Astrocyte (in vitro differentiated cells and primary cell): ENCODE measurements at places on chromosomes 2 and 18. TPM values are rescaled to one million over a fixed set of nuclear protein-coding genes. Genes with fewer than 3 reads are reported as not detected.
A peak's percentile ranks its signal among the peaks of the same experiment; 100 is the strongest.

GRCh38 chr2:37560863-37561614 lies 110.4 kb downstream of the CDC42EP3 start:
- peak; percentile 42 for DNase-seq

DNA sequence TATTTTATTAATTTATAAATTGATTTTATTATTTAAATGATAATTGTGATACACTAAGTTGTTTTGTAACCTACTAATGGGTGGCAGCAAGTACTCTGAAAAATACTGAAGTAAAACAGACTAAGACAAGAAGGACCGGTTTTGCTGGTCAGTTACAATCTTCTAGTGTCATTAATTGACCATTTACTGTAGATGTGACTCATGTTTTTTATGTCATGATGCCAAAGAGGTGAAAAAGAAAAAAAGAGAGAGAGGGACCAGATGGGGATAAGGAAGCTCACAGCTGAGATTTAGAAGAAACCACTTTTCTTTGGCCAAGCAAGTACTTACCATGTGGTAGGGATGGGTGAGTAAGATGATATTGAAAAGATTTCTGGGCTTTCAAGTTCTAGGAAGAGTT lies 955.8 kb upstream of the LRRTM1 start:
- no peak for DNase-seq

PPP1R1C gene
- total RNA-seq, result 0.50 and 1.2 TPM in 2 replicates

GRCh38 chr18:56139792-56140254 lies 498.6 kb downstream of the TXNL1 start:
- DNase-seq, result peak; percentile 95

TRIM43 gene
- total RNA-seq, result 0.70 TPM in 1 of 2 replicates, not detected in the other

DNA sequence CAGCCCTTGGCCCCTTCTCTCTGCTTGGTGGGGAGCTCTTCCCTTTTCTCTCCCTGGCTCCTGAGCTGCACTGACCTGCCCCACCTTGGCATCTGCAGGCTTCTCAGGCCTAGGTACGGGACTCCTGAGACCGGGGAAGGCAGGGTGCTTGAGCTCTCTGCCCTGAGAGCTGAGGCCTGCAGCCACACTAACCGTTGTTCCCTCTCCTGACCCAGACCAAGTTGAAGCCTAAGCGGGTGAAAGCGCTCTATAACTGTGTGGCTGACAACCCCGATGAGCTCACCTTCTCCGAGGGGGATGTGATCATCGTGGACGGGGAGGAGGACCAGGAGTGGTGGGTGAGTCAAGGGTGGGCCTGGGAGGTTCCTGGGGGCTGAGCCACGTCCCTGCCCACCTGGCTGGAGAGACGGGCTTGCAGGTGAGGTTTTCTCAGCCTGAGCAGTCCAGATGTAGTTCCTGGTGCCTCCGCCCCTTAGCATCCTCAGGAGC lies 22.2 kb downstream of the ITGB1BP1 start:
- no peak for DNase-seq

- DNase-seq, result no peak
Measured at GRCh38 chr2:163716101-163716500, 19.7 kb downstream of the FIGN start.

GRCh38 chr18:38427234-38427633 lies 861.6 kb upstream of the CELF4 start:
- DNase-seq, result no peak

DNA sequence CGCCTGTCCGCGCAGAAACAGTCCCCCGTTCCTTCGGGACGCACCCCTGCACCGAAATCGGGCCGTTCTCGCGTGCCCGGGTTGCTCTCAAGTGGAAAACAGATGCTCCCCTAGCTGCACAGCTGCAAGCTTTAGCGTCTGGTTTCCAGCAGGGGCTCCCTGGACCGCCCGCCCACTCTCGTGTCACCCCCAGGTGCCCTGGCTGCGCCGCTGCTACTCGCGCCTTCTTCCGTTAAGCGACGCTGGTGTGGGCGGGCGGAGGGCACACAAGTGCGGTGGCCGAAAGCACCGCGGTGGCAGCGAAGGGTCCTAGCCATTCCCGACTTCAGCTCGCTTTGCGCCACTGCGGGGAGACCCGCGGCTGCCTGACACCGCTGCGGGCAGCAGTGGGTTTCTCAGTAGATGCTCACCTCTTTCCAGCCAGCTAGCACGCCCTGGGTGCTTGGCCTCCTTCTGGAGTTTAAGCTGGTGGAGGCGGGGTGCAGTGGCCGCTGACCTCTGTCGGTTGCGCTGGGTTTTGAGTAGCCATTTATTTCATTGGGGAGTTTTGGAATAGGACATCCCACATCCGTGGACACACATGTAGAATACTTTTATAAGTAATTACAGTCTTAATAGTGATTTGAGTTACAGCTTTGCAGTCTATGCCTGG lies 806 bp downstream of the ZNF407 start:
- DNase-seq, result peak; percentile 39

- DNase-seq, result no peak
Measured at GRCh38 chr2:240928476-240929363, 22.6 kb downstream of the CROCC2 start.

DNA sequence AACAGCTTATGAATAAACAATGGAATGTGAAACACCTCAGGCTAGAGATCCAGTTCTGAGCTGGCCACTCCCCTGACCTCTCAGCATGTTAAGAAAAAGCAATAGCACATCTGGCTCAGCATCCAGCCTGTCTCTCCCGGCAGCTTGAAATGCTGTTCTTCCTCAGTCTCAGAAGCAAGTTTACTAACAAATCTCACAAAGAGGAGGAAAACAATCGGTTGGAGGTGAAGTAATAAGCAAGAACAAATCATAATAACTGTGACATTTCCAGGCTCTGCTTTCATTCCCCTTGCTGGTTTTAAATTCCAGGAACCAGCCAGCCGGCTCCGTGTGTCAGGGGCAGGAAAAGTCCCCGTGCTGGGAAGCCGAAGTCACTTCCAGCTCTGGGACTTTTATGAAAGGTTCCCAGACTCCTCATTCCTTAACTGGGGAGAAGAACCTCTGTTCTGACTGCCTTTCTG lies 133.9 kb upstream of the ARL4C start:
- peak; percentile 35 for DNase-seq

DNA sequence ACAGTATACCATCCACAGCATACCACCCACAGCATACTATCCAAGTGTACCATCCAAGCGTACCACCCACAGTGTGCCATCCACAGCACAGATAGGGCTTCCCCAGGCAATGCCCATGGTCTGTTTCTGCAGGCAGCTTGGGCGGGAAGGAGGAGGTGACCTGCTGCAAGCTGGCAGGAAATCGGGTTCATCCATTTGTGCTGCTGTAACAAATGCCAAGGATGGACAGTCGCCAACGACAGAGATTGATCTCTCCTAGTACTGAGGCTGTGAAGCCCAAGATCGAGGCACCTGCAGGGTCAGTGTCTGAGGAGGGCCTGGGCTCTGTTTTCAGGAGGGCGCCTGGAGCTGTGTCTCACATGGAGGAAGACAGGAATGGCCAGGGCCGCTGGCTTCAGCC lies 93.6 kb upstream of the SNTG2 start:
- no peak for DNase-seq

GRCh38 chr18:57469884-57470283 lies 34.7 kb downstream of the ONECUT2 start:
- no peak for DNase-seq

PTPRM gene
- 53.1 and 59.6 TPM in 2 replicates for total RNA-seq

DNA sequence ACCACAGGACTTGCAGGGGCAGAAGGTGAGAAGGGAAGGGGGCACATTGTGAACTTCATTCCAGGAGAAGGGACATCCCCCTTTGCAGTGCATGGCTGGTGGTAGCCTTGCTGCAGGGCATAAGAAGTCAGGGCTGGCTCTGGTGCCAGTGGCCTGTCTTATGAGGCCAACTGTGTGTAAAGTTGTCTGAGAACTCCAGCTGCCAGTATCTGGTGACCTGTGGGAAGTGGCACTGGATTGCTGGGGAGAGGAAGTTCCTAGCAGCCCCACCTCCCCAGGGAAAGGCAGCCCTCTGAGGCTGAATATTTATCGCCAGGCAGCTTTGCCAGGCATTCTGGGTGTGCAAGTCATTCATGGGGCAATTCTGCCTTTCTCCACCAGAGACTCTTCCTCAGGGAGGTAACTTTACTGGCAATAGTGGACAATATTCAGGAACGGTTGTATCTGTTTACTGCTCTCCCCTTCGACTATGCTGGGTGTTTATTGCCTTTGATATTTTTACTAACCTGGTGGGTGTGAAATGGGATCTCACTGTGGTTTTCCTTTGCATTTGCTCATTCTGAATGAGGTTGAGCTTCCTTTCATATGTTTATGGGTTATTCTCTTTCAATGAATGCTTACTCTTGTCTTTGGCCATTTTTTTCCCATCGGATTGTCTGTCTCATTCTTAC lies 12.3 kb downstream of the TRPM8 start:
- DNase-seq, result no peak

KCNK3 gene
- 1.9 and 2.3 TPM in 2 replicates for total RNA-seq

GKN2 gene
- total RNA-seq, result not detected in 2 replicates

- DNase-seq, result no peak
Measured at GRCh38 chr2:230873661-230874401, 9.1 kb downstream of the ITM2C start.

DNA sequence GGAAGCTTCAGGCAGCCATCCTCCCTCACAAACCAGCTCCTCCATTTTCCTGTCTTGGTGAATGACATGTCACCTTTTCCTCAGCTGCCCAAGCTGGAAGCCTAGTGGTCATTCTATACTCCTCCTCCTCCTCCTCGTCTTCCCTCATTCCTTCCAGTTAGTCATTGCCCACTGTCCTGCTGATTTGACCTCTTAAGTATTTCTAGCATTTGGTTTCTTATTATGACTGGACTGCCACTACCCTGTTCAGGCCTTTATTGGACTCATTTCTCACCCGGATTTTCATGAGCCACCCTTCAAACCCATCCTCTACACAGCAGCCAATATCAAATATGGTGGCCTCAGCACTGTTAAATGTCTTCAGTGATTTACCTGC lies 21.9 kb upstream of the MGAT5 start:
- peak; percentile 76 for DNase-seq

DNA sequence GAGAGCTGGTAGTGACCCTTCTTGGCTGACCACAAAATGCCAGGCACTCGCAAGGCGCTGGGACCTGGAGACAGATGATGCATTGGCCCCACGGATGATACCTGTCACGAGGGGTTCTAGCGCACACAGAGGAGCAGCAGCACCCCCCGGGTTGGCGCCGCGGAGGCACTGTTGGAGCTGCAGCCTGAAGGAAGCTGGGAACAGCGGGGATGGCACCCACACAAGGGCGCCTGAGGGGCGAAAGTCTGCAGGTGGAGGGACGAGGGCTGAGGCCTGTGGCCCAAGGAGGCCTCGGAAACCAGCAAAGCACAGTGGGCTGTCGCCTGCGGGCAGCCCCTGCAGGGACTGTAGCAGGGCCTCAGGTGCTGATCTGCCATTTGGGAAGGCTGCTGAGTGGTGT lies 33.6 kb downstream of the FAM228A start:
- DNase-seq, result no peak

DNA sequence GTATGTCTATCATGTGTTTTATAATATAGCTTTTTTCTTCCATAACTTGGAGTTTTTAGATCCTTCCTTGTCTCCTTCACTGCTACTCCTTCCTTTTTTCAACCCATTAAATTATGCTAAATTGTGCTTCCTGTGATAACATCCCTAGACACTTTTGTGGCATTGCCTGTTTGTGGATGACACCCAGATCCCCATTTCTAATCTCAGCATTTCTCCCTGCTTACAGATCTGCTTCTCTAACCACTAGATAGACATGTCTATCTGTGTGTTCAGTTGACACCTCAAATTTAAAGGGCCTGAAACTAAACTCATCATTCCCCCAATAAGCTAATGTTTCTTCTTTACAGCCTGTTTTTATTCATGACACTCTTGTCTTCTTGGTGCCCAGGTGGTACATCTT lies 244.8 kb downstream of the BABAM2 start:
- no peak for DNase-seq

DNA sequence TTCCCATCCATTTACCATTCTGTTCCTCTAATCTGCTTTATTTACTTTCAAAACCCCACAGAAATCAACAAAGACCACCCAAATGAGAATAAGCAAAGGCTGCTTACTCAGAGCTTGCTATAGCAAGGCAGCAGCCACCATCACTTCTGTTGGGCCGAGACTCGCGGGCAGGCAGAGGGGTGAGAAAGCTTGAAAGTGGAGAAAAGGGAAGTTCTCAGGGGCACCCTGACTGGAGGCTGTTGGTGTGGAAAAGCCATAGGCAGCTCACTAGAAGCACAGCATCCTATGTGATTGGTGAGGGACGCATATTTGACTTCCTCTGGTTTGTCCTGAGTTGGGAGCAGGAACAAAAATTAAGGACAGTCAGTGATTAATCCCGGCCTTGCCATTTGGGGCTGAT lies 269.7 kb upstream of the THSD7B start:
- DNase-seq, result no peak

DNA sequence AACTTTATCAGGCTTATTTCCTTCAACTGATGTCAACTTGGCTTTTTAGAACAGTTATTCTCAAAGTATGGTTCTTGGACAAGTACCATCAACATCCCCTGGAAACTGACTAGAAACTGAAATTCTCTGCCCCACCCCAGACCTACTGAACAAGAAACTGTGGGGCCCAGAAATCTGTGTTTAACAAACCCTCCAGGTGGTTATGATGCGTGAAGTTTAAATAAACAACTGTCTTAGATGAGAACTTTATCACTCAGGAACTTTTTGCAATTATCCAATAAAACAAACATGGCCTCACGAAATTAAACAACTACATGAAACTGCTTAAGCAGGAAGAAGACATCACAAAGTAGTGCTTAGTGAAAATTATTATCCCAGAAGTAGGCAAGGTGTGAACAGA lies 4.4 kb downstream of the HIBCH start:
- no peak for DNase-seq

DNA sequence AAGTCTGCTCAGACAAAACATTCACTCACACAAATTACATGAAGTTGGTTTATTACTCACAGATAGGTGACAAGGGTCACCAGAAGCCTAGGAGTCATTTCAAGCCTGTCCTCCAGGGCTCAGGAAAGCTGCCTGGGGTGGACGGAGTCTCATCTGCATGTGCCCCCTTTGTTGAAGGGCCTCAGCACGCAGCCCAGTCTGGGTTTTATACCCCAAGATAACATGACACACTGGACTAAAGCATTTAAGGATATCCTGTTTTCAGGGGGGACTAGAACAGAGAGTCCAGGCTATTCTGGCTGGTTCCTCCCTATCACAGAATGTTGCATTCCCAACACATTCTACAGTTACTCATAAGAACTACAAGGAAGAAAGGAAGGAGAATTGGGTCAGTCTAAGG lies 164.7 kb downstream of the MREG start:
- no peak for DNase-seq

DNA sequence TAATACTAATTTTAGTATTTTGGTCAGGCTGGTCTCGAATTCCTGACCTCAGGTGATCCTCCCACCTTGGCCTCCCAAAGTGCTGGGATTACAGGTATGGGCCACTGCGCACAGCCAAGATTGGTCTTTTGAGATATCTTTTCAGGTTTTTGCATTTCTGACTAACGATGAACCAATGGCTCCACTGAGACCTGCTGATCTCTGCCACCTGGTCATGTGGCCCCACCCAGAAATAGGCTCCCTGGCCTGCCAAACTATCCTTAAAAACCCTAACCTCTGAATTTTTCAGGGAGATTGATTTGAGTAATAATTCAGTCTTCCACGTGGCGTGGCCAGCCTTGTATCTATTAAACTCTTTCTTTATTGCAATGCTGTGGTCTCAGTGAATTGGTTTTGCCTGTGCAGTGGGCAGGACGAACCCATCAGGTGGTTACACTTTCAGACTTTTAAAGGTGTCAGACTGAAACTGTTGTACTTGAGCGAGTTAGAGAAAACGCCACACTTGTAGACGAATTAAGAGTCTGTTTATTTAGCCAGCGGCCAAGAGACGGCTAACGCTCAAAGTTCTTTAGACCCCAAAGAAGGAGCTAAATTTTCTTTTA lies 85.8 kb upstream of the MSH6 start:
- DNase-seq, result no peak

ZSWIM2 gene
- not detected in 2 replicates for total RNA-seq

PLA2R1 gene
- total RNA-seq, result 7.1 and 10.5 TPM in 2 replicates

AMER3 gene
- total RNA-seq, result 0.07 TPM in 1 of 2 replicates, not detected in the other

IL37 gene
- total RNA-seq, result not detected in 2 replicates
